ENCODE measurements at places on chromosomes 5 and 9.

DNA sequence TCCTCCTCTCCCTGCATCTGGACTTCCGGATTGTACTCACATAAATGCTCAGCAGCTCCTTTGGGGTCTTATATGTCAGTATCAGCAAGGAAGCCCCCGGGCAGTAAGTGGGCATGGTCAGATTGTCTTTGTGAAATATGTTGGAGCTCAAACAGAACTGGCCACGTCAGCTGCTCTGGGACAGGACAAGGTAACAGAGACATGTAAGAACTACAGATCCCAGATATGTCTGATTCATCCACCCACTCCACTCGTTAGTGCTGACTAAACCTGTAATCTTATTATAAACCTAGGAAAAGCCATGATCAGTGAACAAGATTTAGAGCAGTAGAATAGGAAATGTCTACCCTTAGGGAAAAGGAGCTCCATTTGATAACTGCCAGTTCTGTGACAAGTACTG is 561.8 kb downstream of the CETN3 start:
- DNase-seq = no peak

DNA sequence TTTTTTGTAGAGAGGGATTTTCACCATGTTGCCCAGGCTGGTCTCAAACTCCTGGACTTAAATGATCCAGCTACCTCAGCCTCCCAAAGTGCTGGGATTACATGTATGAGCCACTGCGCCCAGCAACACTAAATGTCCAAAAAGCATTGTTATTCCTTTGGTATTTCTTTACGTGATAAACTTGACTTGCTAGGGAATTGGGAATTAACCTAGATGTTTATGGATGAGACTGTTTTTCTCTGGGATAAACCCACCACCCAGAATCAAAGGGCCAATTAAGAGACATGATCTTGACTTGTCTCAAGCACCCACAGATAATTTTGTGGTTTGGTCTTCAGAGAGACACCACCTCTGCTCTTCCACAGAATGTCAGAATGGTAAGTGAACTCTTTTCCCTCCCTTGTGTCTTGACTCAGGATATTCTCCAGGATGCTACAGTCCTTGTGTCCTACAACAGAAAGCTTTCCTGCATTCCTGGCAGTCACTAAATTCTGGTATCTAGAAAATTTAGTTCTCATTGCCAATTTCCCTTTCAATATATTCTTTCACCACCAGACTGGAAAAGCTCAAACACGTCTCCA is 55.7 kb downstream of the ALDH1A1 start:
- no peak for DNase-seq

GRCh38 chr5:157506981-157507780 is 47.2 kb downstream of the NIPAL4 start:
- DNase-seq = no peak

DNA sequence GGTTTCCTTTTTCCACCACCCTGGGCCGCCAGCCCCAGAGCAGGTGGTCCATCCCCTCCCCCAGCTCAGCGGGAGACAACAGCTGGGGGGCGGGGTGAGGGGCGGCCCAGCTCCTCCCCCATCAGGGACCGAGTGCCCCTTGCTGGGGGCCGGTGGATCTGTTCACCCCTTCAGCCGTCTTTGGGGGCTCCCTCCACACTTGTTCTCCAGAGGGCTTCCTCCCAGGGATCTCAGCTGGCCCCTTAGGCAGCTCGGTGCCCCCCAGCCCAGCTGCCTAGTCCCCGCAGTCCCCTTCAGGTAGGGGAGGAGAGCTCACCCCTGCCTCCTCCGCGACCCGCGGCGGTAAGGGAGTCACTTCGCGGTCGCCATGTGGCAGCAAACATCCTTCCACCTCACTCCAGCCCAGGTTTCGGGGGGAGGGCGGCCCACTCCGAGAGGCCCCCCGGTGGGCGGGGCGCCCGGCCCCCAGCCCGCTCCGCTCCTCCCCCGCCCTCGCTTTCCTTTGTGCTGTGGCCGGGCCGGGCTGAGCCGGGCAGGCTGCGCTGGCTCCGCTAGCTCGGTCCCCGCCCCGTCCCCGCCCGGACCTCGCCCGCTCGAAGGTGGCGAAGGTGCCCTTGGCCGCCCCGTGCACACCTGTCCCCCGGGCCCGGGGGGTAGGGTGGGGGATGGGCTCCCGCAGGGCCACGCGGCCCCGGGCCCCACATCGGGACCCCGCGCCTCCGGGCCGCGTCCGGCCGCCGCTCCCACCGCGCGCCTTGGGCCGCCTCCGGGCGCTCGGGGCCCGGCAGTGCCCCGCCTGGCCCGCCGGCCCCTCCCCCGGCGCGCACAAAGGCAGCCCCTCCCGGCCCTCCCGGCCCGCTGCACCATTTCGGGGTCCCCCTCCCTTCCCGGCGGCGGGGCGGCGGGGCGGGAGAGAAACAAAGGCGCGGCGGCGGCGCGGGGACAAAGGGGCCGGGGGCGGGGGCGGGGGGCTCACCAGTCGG is 683 bp downstream of the DBN1 start:
- DNase-seq = no peak

GRCh38 chr5:96067251-96067650 is 105.6 kb upstream of the ELL2 start:
- DNase-seq = no peak

DNA sequence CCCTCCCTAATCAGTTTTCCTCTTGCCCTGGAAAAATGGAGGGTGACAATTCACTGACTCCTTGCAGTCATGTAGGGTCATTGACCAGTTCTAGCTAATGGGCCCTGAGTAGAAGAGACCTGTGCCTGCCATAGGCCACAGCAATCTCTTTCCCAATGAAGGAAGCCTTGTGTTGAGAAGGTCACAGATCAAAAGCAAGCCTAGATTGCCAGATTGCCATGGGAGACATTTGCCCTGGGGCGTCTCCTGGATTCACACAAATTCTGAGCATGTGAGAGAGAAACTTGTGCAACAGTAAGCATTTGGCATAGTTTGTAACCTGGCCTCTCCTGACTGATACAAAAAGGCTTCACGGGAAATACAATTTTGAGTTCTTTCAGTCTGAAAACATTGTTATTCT is 148.0 kb downstream of the NUDT12 start:
- no peak for DNase-seq

- no peak for DNase-seq
These were observed 48.7 kb upstream of the PSD2 start for GRCh38 chr5:139746691-139747582.

DNA sequence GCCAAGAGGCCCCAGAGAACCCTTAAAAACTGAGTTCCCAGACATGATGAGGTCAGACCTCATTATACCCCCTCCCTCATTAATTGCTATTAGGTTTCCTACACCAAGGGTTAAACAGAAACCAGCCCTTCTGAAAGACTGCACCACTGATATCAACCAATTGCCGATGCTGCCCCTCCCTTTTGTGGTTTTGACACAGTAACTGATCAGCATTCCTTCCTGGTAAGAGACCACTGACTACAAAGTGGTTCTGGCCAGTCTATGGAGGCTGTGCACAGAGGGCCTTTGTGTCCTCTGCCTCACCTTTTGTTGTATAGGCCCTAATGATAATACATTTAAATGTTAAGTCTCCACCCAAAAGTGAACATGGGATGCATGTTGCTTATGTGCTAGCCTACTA is 201.5 kb downstream of the FRMD3 start:
- DNase-seq = no peak

GRCh38 chr9:97374811-97375210 is 37.1 kb upstream of the TDRD7 start:
- DNase-seq = no peak

- DNase-seq = no peak
These were observed 218.1 kb downstream of the AUH start for GRCh38 chr9:91143642-91144041.

- peak; percentile 9 for DNase-seq
These were observed 303.6 kb upstream of the KIF2A start for GRCh38 chr5:62002436-62002835.

DNA sequence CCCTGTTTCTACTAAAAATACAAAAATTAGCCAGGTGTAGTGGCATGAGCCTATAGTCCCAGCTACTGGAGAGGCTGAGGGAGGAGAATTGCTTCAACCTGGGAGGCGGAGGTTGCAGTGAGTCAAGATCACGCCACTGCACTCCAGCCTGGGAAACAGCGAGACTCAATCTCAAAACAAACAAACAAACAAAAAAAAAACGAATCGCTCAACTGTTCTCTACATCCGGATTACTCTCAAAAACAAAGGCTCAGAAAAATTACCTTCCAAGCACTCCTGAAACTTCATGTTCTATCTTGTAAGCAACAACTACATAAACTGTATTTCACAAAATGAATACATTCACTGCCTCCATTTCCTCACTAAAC is 14.0 kb downstream of the UBAP2 start:
- no peak for DNase-seq

DNA sequence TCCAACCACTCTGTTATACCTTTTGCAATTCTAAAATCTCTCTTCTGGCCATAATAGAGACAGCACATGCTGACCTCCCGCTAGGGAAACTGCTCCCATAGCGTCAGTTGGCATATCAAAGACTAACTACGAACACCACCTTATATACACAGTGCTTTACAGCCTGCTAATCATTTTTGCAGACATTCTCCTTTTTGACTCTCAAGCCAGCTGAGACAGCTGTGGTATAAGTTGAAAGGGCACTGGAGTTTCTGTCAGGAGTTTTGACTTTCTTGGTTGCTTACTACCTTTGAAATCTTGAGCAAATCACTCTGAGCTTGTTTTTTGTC is 160.2 kb upstream of the TBCA start:
- DNase-seq = no peak

- no peak for DNase-seq
These were observed 267.6 kb downstream of the TMEM167A start for GRCh38 chr5:82809420-82810143.

DNA sequence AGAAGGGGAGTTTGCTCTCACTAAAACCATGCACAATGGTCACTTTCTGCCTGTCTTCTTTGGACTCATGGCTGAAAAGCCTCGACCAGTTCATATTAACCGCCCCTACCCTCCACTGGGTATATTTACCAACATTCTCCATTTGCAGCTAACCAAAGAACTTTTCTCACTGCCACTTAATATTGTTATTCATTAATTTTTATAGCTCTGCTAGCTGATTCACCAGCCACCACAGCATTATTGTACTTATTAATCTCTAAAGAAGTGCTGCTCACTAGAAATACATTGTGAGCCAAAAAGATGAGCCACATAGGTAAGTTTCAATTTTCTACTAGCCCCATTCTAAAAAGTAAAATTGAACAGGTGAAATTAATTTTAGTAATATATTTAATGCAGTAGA is 33.4 kb upstream of the SMIM32 start:
- no peak for DNase-seq

DNA sequence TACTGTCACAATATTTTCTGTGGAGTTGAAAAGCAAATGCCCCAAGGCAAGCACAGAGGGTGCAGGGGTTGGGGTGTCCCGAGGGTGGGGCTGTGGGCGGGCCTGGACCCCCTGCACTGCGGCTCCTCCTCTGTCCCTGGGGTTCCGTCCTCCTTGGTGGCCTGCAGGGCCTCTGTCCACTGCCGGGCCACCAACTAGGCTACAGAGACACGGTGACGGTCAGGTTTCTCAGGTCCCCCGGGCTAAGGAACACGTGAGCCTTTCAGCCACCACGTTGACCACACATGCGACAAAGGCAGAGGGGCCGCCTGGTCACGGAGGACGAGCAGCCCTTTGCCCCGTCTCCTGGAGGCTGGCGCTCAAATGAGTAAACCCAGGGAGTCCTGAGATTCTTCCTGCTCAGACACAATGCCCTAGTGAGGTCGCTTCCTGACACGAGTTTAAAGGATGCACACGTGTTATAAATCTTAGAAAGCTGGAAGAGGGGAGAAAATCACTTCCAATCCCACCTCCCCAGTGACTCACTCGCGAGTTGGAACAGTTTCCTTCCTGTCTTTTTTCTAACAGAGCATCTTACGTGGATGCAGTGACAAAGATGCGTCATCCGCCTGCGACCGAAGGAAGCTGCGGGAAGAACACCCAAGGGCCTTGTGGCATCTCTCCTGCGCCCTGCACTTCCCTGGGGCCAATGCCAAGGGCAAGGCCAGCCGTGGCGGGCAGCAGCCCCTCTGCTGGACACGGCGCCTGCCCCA is 24.8 kb upstream of the OBP2B start:
- no peak for DNase-seq

- no peak for DNase-seq
These were observed 795 bp downstream of the NDUFAF2 start for GRCh38 chr5:60945813-60946187.

DNA sequence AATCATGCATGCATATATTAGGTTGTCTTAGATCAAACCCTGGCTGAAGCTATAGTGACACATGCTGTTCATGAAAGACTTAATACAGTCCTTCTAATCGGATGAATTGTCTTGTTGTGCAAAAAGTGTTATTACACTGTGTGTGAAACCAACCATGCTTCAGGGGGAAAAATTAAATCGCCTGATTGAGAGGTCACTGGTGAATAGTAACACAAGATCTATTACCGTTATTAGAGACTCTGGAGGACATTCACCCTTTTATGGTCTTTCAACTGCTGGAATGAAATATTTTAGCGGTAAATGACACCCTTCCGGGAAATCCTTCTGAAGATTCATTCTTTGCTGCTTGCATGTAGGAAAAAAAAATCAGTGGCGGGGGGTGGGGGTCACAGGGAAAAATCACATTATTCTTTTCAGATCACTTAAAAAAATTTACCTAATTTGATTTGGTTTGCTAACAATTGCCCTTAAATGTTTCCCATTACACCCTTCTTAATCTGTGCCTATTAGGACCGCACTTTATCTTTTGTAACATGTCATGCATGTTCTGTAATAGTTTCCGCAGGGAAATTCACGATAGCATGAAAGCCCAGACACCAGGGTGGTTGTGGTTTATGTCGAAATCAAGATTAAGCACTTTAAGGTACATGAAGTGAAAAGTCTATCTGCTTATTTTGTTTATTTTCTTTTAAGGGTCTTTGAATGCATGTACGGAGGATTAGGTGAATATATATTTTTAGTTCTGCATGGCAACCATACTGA is 120.6 kb downstream of the FOCAD start:
- no peak for DNase-seq

DNA sequence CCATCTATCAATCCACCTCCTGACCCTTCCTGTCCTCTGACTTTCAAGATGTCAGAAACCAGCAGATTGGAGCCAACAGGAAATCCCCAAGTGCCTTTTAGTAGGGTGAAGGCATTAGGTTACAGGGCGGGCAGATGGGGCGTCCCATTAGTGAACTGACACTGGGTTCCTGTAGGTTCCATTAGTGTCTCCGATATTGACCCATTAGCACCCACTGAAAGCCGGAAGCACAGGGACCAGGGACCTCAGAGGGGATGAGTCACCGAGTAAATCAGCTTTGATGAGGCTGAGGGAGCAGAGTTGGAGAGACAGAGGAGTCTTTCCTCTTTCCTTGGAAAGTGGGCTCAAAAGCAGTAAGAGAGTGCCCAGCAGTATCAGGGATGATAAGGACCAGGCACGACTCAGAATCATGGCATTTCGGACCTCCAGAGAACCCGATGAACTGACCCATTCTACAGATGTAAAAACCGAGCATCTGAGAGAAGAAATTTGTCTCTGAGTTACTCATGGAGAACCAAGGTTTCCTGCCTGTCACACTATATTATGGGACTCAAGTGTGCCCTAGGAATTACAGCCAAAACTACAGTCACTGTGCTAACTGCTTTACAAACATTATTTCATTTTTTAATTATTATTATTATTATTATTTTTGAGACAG is 47.2 kb upstream of the FABP6 start:
- no peak for DNase-seq
